ENCODE measurements at places on chromosomes 12 and 14.

DNA sequence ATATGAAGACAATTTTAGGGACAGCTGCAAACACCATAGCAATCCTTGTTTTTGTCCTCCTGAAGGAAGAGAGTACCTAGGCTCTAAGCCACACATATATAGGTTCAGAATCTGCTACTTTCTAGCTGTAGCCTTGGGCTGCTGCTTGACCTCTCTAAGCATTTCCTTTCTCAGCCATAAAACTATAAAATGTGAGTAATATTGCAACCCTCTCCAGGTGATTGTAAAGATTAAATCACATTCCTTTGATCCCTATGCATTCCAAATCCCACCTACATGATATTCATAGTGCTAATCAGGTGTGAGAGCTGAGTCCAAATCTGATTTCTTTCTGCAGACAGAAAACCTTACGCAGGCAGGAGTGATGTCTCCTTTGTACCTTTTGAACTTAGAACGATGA is 913.5 kb downstream of the VRK1 start:
- no peak for DNase-seq

DNA sequence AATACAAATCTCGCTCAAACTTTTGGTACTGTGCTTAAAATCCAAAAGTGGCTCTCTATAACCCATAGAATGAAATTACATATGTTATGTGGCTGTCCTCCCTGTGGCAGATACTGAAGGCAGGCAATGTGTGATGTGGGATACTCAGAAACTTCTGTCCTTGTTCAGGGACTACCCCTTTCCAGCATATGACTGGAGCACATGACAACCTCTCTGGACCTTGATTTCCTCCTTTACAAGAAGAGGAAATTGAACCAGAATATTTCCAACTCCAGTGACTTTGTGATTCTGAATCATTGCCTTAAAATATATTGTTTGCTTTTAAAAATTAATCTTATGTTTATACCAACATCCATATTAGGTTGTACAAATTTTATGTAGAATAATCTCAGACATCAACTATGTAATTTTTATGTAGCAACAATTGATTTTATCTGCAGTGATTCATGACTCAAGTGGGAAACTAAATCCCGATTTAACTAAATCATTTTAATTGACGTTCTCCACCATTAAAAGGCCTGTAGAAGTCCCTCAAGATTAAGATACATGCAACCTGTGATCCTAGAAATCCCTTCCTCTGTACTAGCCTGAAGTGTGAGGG is 162.4 kb downstream of the AKAP6 start:
- DNase-seq: no peak

DNA sequence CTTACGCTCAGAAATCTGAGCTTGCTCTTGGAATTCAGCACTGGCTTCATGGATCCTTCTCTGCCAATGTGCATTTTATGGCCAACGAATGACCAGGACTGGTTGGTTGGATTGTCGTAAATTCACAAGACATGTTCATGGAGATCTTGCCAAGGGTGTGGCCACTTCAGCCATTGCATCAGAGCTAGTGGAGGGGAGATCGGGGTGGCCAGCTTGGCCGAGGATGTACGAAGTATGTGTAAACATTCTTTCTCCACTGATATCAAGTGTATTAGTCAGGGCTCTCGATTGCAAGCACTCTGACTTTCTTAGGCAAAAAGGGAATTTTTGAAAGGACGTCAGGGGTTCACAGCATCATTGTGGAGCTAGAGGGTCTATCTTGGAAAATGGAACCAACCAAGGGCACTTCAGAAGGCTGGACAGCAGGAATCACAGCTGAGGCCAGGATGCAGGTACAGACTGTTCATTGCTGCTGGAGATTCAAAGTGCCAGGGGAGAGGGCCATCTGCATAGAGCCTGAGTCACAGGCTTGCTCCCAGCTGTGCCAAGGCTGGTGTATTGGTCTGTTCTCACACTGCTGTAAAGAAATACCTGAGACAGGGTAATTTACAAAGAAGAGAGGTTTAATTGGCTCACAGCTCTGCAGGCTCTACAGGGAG is 32.9 kb upstream of the ADGRD1 start:
- no peak for DNase-seq

DNA sequence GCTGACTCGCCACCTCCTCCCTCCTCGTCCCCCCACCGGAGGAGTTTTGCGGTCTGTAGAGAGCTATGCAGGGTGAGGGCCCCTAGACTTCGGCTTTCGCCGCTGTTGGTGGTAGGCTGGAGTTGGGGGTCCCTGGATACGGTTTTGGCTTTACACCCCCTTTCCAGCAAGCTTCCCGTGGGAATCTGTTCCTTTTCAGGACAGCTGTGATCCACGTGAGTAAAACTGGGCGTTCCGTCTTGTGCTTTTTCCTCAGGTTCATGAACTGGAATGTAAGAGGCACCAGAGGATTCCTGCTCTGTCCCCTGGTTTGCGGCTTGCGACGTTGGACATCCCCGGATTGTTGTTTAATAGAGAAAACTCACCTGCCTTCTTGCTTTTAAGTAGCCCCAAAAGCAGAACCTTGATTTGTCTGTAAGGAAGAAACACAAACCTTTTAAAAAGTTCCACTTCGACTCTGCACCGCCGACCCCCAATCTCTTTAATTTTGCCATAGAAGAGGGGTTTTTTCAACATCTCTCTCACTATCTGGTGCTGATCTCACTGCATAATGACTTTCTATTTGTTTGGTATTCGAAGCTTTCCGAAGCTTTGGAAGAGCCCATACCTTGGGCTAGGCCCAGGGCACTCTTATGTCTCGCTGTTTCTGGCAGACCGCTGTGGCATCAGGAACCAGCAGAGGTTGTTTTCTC is 490 bp downstream of the PRORP start:
- no peak for DNase-seq

GRCh38 chr12:115957686-115958290 is 319.7 kb downstream of the MED13L start:
- DNase-seq: no peak

- DNase-seq: no peak
Measured at GRCh38 chr12:89059056-89059455, 293.2 kb downstream of the DUSP6 start.

GRCh38 chr14:48384821-48385220 is 709.4 kb upstream of the MDGA2 start:
- DNase-seq: no peak

GRCh38 chr12:14366209-14367039 is 942 bp downstream of the ATF7IP start:
- DNase-seq: no peak

- no peak for DNase-seq
Measured at GRCh38 chr12:132433641-132434395, 56.1 kb upstream of the FBRSL1 start.

DNA sequence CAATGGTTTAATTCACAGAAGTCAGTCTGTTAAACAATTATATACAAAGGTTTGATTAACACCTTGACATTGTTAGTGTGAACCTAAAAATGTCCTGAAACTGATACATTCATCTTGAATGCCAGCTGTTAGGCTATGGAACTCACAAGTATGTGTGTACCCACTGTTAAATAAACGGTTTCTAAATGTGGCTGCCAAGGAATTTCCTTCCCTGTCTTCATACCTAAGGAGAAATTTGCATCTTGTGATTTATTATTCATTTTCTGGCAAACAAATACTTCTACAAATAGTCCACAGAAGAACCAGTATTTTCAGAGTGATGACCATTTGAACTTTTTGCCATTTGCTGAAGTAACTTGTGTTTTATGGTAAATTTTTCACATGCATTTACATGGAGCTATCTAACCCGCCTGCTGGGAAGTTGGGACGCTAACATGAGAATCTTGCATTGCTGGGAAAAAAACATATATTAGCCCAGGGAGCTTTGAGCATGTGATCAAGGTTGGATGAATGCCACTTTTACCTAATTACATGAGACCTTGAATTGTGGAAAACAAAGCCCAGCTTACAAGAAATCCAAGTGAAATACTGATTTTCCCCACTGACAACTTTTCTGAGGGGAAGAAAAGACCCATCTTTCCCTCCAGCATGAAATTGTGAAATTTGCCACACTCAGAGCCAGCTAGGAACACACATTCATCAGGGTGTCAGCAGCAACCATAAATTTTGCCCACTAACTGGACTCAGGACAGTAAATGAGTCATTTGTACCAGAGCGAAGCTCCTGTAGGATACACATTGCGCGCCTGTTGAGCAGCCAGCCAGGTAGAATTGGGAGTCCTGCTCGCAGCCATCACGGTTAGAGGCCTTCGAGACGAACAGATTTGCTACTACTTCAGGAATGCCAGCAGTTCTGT is 118.0 kb downstream of the KICS2 start:
- DNase-seq: no peak

DNA sequence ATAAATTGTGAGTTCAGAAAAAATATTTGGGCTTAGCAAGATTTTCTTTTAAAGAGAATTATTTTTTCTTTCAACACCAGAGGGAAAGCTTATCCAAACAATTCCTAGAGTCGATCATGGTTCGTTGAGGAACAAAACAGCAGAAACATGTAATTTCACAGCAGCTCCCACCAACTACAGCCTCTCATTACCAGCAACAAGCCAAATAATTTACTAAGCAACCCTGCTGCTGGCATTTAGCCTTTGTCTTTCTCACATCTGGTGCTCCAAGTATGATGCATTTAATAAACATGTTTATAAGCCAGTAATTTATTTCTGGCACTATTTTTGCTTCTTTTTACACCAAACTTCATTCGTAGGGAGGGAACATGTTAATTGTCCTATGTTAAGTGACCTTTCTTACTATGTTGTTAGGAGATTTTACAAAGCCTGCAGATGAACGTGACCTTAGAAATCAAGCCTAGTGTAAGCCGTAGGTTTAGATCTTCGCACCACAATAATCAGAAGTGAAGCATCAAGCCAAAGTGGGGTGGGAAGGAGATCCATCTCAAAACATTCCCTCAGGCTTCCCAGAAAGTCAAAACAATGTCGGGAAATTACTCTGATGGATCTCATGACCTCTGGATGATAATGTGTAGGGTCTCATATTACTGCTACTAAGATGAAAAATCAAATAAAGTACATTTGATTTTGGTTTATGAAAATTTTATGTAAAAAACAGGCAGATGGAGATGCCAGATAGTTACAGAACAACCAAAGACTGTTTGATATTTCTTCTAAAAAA is 128.4 kb downstream of the RPAP3 start:
- no peak for DNase-seq

DNA sequence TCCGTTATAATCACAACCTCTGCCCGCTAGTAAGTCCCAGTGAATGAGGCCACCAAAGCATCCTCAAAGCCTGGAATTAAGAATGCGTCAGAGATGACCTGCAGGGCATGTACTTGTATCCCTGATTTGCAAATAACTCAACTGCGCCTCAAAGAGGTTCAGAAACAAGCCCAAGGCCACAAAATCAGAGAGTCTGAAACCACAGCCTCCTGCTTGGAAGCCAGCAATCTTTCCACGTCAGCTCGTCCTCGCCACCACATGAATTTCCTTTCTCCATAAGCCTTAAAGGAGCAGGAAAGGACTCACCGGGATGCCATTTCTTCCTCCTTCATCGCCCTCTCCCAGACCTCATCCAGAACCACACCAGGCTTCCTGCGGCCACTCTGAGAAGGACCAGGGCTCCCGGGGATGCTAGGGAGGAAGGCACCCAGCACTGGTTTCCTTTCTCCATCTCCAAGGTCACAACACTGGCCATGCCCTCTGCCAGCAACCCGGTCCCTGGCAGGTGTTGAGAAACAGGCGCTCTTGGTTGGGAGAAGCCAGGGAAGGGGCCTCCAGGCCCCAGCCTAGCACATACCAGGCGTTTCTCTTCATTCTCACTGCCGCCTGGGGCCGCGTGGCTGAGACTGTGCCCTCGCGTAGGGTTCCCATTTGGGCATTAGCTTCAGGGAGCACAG is 191.2 kb upstream of the DIO3 start:
- DNase-seq: no peak

GRCh38 chr12:104152685-104153241 is 14.8 kb upstream of the NFYB start:
- DNase-seq: no peak

DNA sequence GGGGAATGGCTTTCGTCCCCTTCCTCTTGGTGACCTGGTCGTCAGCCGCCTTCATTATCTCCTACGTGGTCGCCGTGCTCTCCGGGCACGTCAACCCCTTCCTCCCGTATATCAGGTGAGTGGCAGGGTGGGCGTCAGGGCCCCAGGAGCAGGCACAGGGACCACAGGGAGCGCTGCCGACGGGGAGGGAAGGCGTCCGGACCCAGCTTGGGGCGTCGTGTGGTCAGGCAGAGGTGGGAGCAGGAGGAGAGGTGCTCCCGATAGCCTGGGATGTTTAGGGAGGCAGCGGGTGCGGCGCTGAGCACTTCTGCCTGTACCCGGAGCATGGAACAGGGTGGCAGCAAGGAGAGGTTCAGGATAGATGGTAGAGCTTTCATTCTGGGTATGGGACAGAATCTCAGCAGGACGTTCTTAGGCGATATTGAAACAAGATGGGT is 444 bp downstream of the DRAM1 start:
- DNase-seq: no peak

- DNase-seq: no peak
Measured at GRCh38 chr12:65533177-65533883, 254.8 kb downstream of the MSRB3 start.

DNA sequence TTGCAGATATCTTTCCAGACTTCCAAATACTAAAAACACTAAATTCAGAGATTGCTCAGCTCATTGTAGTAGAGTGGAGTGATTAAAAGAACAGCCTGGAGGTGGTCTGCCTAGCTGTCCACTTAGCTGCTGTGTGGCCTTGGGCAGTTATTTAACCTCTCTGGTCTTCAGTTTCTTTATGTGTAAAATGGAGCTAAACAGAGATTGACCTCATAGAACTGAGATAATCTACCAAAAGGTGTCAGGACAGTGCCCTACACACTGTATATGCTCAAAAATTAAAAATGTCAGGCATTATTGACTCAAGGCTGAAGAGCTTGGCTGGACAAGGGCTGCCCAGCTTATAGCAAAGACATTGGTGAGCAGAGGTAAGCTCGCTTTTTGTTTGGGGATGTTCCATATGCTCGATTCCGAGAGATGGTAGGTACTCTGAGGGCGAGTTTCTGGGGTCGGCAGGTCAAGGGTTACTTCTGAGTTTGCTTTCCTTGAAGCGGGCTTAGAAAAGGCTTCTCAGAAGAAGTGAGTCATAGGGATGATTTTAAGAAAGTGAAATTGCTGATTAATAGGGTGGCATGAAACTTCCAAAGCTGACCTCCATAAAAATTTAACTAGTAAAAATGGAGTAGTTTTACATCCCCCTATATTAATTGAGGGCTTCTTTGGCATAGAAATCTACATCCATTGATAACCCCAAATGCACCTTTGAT is 107.5 kb downstream of the GPATCH2L start:
- no peak for DNase-seq

GRCh38 chr14:102560458-102561261 is 31.8 kb upstream of the RCOR1 start:
- DNase-seq: no peak

GRCh38 chr12:18895946-18896345 is 158.0 kb downstream of the CAPZA3 start:
- DNase-seq: no peak

DNA sequence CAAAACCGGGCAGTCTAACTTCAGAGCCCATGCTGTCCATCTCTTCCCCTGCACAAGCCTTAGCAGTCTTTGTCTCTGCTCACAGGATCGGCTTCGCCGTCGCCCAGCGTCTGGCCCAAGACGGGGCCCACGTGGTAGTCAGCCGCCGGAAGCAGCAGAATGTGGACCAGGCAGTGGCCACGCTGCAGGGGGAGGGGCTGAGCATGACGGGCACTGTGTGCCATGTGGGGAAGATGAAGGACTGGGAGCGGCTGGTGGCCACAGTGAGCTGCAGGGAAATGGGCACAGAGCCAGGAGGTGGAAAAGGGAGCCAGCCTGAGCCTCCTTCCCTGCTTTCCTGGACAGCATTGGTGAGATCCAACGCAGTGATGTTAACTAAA is 14.2 kb upstream of the CARMIL3 start:
- no peak for DNase-seq

GRCh38 chr14:23933108-23933741 is 20.3 kb upstream of the DHRS4 start:
- no peak for DNase-seq

Data from stimulated activated CD4-positive, alpha-beta T cell treated with anti-CD3 and anti-CD28 coated beads, Interleukin-1b, Interleukin-23, amount 100 ng/mL, for 4 hours (primary cell).